Prostate gland (tissue), 2 donors: ENCODE measurements at places on chromosomes 13 and 19. TPM values are rescaled to one million over a fixed set of nuclear protein-coding genes. Genes with fewer than 3 reads are reported as not detected.

SRRM5 gene
- 0.28 TPM for total RNA-seq

KANK2 gene
- total RNA-seq = 370 TPM

KCNN4 gene
- total RNA-seq = 65.1 TPM

ADAMTS10 gene
- total RNA-seq = 9.7 TPM

POLR2I gene
- total RNA-seq = 56.7 TPM

ATP8B3 gene
- 0.18 TPM for total RNA-seq

C13orf46 gene
- total RNA-seq = 8.0 TPM

GRCh38 chr13:46810440-46810839 lies 13.5 kb upstream of the ESD start:
- H3K4me3 ChIP-seq = no peak overlapping the region
- no peaks in the 10 kb centered on the region for H3K27me3 ChIP-seq
- no peak for DNase-seq

GRCh38 chr13:50722440-50723125 lies 120.9 kb downstream of the DLEU7 start:
- no peak for DNase-seq
- H3K4me3 ChIP-seq = no peak overlapping the region
- no peaks in the 10 kb centered on the region for H3K27me3 ChIP-seq
- no peaks in the 10 kb centered on the region for H3K36me3 ChIP-seq

GRCh38 chr19:29750001-29750400 lies 34.9 kb upstream of the C19orf12 start:
- no peaks in the 10 kb centered on the region for H3K36me3 ChIP-seq
- DNase-seq = no peak
- no peak overlapping the region for H3K27ac ChIP-seq
- peaks cover 2% of the 10 kb centered on the region for H3K27me3 ChIP-seq
- no peak overlapping the region for H3K4me3 ChIP-seq

- no peak for DNase-seq
- no peaks in the 10 kb centered on the region for H3K36me3 ChIP-seq
- no peaks in the 10 kb centered on the region for H3K4me1 ChIP-seq
- H3K27me3 ChIP-seq = no peaks in the 10 kb centered on the region
- no peak overlapping the region for H3K4me3 ChIP-seq
These were observed 29.4 kb downstream of the TBC1D4 start for GRCh38 chr13:75452564-75452963.

GRCh38 chr19:45368737-45369340 lies 1.5 kb downstream of the ERCC2 start:
- H3K4me3 ChIP-seq = no peak overlapping the region
- H3K27me3 ChIP-seq = no peaks in the 10 kb centered on the region
- H3K36me3 ChIP-seq = no peaks in the 10 kb centered on the region
- H3K4me1 ChIP-seq = no peaks in the 10 kb centered on the region
- H3K27ac ChIP-seq = no peak overlapping the region
- DNase-seq = no peak

DNA sequence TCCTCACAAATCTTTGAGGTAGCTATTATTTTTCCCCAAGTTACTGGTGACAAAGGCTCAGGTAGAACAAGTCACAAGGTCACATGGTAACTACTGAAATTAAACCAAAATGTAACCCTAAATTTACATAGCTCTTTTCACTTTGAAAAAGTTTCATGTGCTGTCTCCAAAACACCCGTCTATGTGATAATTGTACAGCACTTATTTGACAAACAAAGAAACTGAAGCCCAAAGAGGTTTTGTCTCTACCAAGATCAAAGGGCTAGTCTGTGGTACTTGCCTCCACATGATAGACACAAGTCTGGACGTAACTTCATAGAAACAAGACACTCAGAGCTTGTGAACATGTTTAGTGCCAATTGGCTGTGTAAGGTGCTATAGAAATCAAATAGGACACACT lies 108.3 kb downstream of the SACS start:
- DNase-seq = no peak
- H3K36me3 ChIP-seq = no peaks in the 10 kb centered on the region
- H3K27ac ChIP-seq = no peak overlapping the region
- no peaks in the 10 kb centered on the region for H3K4me1 ChIP-seq

DNA sequence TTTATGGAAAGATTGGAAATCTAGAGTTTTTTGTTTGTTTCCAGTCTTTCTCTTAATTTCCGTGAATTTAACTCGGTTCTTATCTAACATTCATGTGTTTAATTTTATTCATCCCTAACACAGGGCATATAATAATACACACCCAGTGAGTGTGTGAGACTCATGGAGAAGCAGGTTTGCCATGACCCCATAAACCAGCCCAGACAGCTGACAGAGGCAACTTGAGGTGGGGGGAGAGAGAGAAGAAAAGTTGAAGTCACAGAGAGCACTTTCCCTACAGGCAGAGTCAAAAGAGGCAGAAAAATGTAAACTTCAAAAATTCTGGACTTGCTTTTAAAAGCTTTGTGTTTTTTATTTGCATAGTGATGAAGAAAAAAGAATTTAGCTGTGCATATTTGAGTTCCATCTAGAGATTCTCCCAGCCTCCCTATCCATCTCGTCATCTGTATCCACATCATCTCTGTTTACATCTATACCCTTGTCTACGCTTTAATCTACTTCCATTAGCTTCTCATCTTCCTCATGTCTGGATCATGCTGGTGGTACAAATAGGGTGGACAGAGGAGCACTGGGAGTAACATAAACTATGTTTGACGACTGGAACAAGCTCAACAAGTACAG lies 60.2 kb downstream of the THSD1 start:
- H3K27me3 ChIP-seq = no peaks in the 10 kb centered on the region
- DNase-seq = no peak

GRCh38 chr13:29730253-29730652 lies 120.2 kb downstream of the UBL3 start:
- H3K4me3 ChIP-seq = no peak overlapping the region
- H3K27me3 ChIP-seq = no peaks in the 10 kb centered on the region
- H3K4me1 ChIP-seq = no peaks in the 10 kb centered on the region
- no peak for DNase-seq
- H3K36me3 ChIP-seq = no peaks in the 10 kb centered on the region

- no peaks in the 10 kb centered on the region for H3K4me1 ChIP-seq
- H3K4me3 ChIP-seq = no peak overlapping the region
- DNase-seq = no peak
- H3K27ac ChIP-seq = no peak overlapping the region
- peaks cover 2% of the 10 kb centered on the region for H3K27me3 ChIP-seq
- no peaks in the 10 kb centered on the region for H3K36me3 ChIP-seq
These were observed 7.4 kb upstream of the SIGLEC11 start for GRCh38 chr19:49968279-49968922.

- no peaks in the 10 kb centered on the region for H3K4me1 ChIP-seq
- no peak overlapping the region for H3K27ac ChIP-seq
- no peak overlapping the region for H3K4me3 ChIP-seq
- DNase-seq = no peak
- H3K27me3 ChIP-seq = no peaks in the 10 kb centered on the region
- no peaks in the 10 kb centered on the region for H3K36me3 ChIP-seq
These were observed 433.3 kb upstream of the SLITRK1 start for GRCh38 chr13:84315527-84315926.

- H3K27me3 ChIP-seq = no peaks in the 10 kb centered on the region
- no peak for DNase-seq
- H3K4me3 ChIP-seq = no peak overlapping the region
- no peaks in the 10 kb centered on the region for H3K36me3 ChIP-seq
- no peak overlapping the region for H3K27ac ChIP-seq
These were observed 100.2 kb downstream of the ZIC5 start for GRCh38 chr13:99871249-99871898.

DNA sequence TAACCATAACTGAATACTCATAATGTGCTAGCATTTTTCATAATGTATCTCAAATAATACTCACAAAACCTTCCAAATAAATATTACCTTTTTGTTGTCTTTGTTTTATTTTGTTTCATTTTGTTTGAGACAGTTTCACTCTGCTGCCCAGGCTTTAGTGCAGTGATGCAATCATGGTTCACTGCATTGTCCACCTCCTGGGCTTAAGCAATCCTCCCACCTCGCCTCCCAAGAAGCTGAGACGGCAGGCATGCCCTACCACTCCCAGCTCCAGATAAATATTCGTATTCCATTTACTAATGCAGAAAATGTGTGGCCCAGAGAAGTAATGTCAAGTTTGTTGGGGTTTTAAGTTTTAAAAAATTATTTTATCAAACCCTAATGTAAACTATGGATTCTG lies 739.1 kb downstream of the GPC5 start:
- H3K27ac ChIP-seq = no peak overlapping the region
- H3K4me3 ChIP-seq = no peak overlapping the region
- no peaks in the 10 kb centered on the region for H3K27me3 ChIP-seq
- DNase-seq = no peak
- no peaks in the 10 kb centered on the region for H3K36me3 ChIP-seq
- H3K4me1 ChIP-seq = no peaks in the 10 kb centered on the region

DNA sequence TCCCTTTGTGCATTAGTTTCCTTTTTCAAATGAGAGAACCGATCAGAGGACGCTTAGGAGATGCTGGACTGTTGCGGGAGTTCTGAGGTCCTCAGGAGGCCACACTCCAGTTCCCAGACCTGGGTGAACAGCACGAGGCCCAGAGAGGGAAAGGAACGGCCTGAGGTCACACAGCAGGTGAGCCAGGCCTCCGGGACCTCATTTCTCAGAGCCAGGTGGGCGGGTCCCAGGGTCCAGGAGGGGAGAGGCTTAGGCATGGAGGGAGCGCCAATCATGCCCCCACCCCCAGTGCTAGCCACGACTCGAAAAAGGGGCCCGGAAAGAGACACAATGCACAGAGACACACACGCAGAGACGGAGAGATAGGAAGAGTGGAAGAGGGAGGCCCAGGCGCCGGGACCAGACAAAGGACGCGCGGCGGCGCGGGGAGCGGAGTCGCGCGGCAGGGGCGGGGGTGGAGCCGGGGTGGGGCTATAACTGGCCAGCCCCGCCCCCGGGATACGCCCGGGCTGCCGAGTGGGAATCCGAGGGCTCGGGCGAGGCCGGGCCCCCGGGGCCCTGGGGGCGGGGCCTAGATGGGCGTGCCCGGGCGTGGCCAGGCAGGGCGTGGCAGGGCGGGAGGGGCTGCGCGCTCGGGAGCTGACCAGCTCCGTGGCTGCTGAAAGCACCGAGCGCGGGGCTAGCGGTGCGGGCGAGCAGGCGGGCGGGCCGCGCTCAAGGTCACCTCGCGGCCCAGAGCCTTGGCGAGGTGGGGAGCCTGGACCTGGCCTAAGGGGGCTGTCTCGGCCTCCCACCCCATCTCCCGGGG lies 1.6 kb downstream of the ELAVL3 start:
- H3K27ac ChIP-seq = no peak overlapping the region
- DNase-seq = no peak
- H3K4me3 ChIP-seq = no peak overlapping the region
- no peaks in the 10 kb centered on the region for H3K4me1 ChIP-seq

DNA sequence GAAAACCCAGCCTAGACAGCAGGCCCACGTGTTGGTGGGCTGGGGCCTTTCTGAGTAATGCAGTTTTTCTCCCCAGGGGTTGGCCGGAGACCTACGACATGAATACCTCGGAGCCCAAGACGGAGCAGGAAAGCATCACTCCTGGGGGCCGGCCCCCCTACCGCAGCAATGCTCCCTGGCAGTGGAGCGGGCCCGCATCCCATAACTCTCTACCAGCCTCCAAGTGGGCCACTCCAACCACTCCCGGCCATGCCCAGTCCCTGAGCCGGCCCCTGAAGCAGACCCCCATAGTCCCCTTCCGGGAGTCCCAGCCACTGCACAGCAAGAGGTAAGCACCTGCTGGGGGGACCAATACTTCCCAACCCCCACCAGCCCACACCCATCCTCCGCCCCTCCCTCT lies 82.9 kb downstream of the DPF1 start:
- H3K27me3 ChIP-seq = no peaks in the 10 kb centered on the region
- H3K36me3 ChIP-seq = no peaks in the 10 kb centered on the region
- no peak for DNase-seq
- H3K4me1 ChIP-seq = no peaks in the 10 kb centered on the region
- H3K27ac ChIP-seq = no peak overlapping the region

GRCh38 chr13:41196620-41197019 lies 2.3 kb upstream of the KBTBD7 start:
- peaks cover 2% of the 10 kb centered on the region for H3K4me1 ChIP-seq
- H3K4me3 ChIP-seq = no peak overlapping the region
- no peaks in the 10 kb centered on the region for H3K27me3 ChIP-seq
- DNase-seq = no peak

DNA sequence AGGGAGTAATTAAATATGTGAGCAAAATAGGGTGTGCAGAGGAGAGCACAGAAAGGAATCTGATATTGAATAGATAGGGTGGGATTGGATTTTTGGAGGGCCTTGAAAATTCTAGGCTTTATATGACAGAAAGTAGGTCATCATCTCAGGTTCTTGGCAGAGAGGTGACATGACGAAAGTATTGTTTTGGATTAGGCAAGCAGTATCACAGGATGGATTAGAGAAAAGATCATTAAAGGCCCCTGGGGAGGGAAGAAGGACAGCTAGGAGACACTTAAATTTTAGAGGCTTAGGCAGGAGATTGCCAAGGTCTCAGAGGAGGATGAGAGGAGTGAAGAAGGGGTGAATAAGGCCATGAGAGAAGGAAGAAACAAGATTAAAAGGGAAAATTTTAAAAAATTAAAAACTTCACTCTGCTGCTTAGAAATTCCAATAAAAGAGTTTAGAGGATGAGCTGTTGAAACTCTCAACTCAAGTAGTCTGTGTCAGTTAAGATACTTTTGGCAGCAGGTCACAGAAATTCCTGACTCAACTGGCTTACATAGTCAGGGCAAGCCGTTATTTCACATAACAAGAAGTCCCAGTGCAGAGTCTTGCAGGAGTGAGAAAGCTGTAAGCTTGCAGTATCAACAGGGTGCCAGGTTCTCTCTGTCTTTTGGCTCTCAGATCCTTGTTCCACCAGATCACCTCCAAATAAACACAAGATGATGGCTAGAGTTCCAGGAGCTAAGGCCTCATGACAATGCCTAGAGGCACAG lies 8.8 kb downstream of the GPC6 start:
- no peaks in the 10 kb centered on the region for H3K27me3 ChIP-seq
- no peaks in the 10 kb centered on the region for H3K4me1 ChIP-seq
- no peak overlapping the region for H3K4me3 ChIP-seq
- DNase-seq = no peak
- no peaks in the 10 kb centered on the region for H3K36me3 ChIP-seq
- no peak overlapping the region for H3K27ac ChIP-seq

- no peaks in the 10 kb centered on the region for H3K36me3 ChIP-seq
- no peaks in the 10 kb centered on the region for H3K27me3 ChIP-seq
- H3K27ac ChIP-seq = no peak overlapping the region
These were observed 41.1 kb downstream of the ITGBL1 start for GRCh38 chr13:101493541-101493940.

DNA sequence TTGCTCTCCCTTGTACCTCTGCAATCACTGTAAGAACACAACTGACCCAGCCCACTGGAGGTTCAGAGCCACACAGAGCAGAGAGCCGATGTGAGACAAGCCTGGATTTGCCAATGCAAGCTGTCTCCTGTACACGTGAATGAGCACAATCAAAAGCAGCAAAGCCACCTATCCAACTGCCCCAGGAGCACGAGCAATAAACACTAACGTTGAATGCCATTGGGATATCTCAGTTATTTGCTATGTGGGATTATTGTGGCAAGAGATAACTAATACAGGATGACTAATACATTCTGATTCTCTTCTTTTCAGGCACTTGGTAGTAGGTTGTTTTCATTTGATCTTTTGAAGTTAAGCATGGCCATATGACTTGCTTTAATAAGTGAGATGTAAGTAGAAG lies 85.2 kb upstream of the FAM216B start:
- no peaks in the 10 kb centered on the region for H3K36me3 ChIP-seq
- H3K4me3 ChIP-seq = no peak overlapping the region
- H3K4me1 ChIP-seq = no peaks in the 10 kb centered on the region
- DNase-seq = no peak
- no peaks in the 10 kb centered on the region for H3K27me3 ChIP-seq
